Mucosa of descending colon (tissue), 3 donors: ENCODE measurements at places on chromosomes 7 and 10. TPM values are rescaled to one million over a fixed set of nuclear protein-coding genes. Genes with fewer than 3 reads are reported as not detected.

The STAG3 gene
- total RNA-seq, result 6.4 TPM

The CHST12 gene
- total RNA-seq, result 20.9 TPM

The IGFBP1 gene
- total RNA-seq, result not detected

GRCh38 chr7:5594616-5595544, 171.2 kb upstream of the TNRC18 start:
- DNase-seq, result no peak

The LRRC18 gene
- total RNA-seq, result not detected

GRCh38 chr10:11003679-11004078, 14.0 kb upstream of the CELF2 start:
- DNase-seq, result no peak

DNA sequence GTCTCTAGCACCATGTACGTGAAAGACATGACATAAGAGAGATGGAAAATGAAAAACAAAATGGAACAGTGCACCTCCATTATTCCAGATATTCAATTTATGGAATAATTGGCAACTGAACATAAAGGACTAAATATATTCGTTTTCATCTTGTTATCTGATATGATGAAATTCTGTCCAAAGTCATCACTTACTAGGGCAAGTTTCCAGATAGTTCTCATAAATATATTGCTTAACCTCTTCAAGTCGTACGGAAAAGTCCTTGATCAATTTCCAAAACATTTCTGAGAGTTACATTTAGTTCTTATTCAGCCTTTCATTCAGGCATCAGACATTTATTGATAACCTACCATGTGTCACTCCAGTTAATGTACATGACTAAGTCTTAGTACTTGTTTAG, 185.2 kb downstream of the HGF start:
- no peak for DNase-seq

The TRPV6 gene
- 0.44 TPM for total RNA-seq

The FXYD4 gene
- total RNA-seq, result not detected

DNA sequence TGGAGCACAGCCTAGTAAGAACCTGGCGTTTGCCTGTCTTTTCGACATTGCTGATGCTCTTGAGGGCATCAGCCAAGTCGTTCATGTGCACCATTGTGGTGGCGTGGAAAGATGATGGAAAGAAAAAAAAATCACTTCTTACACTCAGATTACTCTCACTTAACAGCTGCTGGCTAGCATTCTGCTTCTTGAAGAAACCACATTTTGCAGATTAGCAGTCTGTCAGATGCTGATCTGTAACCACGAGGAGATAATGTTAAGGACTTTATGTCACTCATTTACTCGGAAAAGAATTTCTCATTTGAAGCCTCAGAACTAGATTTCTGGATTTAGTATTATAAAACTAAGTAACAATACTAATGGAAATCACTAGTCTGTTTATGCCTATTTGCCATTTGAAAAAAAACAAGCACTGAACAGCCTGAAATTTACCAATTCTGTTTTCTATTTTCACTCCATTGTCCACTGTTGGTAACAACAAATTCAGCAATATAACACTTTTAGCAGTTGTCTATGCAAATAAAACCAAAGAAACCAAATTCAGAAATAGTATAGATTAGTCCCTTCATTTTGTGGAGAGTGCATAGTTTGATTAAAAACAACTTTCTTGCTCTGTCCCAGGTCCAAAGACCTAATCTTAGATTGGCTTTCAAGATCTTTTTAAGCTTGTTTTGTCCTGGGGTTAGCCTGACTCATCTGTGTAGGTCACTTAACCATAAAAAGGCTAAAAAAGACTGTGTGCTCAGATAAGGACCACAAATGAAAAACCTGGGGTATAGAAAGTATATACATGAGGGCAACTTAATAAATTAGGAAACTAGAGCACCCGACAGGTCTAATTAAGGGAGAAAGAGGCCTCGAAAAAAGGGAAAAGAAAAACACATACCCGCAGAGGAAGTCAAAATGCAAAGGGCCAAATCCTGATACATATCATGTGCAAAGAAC, 67.5 kb downstream of the NT5C2 start:
- DNase-seq, result no peak

DNA sequence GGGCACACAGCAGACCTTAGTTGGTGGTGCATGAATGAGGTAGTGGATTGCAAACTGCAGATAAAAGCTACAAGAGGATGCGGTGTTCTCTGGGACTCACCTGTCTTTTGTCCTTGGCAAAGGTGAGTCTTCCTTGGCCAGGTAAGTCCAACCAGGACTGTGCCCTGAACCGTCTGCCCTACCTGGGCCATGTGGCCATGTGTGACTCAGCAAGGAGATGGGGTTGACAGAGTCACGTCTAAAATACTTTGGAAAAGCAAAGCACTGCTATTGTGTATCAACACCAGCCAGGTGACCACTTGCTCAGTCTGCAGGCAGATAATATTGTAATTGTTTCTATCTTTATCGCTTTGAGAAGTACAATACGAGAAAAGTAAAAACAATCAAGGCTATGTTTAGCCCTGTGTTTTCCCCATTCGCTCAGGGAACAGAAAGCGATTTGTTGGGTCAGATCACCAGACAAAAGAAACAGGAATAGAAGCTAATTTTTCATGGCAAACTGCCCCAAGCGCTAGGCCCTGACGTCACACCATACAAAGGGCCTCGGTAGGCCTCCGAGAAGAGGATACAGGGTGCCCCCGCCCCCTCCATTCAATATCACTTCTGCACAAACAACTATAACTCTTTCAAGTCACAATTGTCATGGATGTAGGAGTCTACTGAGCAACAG, 57.3 kb downstream of the FAM53B start:
- peak; percentile 53 for DNase-seq
